ENCODE measurements at places on chromosomes 7 and 10.

DNA sequence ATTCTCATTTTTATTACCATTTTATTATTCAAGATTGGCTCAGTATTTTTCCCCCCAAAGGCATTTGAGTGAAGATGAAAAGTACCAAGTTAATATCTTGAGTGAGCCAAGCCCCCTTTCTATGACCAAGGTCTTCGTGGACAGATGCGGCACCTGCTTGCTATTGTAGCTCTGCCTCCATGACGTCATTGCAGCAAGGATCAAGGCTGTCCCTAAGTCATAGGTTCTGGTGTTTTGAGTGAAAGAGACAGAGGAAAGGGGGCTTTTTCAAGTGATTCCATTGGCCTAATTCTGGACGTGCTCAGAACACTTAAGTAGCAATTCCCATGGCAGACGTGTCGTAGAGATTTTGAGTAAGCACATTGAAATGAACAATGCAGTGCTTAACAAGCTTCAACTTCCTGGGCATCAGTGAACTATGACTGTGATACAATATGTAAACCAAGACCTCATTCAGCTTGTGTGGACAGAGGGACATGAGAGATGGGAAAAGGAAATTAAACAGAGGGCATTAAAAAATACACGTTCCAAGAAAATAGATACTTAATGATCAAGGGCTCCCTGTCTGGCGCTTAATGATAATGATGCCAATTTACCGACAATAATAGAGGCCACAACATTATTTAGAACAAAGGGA is 248.7 kb upstream of the NPVF start:
- no peak for DNase-seq

GRCh38 chr10:117004227-117005025 is 561 bp downstream of the SHTN1 start:
- DNase-seq = no peak

DNA sequence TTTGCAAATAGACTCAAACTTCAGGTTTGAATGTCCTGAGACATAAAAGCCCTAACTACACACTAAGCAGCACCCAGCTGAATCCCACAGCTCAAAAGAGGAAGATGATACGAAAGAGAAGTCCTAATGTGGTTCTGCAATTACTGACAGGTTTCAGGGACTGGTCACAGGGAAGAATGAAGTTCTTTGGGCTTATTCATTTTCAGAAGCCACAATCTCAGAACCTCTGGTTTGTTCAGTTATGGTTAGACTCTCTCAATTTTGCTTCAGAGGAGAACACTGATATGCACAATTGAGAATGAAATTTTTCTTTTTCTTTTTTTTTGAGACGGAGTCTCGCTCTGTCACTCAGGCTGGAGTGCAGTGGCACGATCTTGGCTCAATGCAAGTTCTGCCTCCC is 94.6 kb upstream of the FAM180A start:
- no peak for DNase-seq

DNA sequence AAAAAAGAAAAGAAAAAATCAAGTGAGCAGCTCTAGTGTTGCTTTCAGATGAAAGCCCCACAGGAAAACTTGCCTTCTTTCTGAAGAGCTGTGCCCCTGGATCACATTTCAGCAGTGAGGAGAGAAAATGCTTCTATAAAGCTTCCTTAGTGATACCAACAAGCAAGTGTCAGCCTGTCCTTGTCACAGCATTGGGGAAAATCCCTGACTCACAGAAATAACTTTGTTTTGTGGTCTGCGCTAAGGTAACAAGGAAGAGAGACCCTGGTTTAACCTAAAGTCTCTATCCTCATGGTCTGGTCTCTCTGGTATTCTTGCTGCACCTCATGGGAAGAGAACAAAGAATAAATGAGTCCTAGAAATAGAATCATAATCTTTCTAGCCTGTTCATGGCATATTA is 885.2 kb upstream of the SORCS1 start:
- DNase-seq = no peak

GRCh38 chr10:83990126-83990525 is 149.2 kb upstream of the GHITM start:
- no peak for DNase-seq

DNA sequence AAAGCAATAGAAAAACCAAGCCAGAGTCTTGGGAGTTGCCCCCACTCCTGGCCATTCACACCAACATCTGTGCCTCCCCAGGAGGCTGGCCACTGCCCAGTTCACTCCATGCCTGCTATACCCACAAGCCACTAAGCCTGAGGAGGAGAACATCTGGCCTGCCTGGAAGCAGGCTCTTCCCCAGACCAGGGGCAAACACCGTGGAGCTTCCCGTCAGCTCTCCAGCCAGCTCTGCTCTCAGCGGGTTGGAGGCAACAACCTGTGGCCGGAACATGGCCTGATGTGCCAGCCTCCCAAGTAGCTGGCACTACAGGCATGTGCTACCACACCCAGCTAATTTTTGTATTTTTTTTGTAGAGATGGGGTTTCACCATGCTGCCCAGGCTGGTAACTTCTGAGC is 9.1 kb upstream of the PTPRN2 start:
- DNase-seq = no peak

- DNase-seq = no peak
These were observed 71.4 kb downstream of the ITGB8 start for GRCh38 chr7:20401861-20402746.

GRCh38 chr10:98323221-98324164 is 55.5 kb upstream of the LOXL4 start:
- no peak for DNase-seq

DNA sequence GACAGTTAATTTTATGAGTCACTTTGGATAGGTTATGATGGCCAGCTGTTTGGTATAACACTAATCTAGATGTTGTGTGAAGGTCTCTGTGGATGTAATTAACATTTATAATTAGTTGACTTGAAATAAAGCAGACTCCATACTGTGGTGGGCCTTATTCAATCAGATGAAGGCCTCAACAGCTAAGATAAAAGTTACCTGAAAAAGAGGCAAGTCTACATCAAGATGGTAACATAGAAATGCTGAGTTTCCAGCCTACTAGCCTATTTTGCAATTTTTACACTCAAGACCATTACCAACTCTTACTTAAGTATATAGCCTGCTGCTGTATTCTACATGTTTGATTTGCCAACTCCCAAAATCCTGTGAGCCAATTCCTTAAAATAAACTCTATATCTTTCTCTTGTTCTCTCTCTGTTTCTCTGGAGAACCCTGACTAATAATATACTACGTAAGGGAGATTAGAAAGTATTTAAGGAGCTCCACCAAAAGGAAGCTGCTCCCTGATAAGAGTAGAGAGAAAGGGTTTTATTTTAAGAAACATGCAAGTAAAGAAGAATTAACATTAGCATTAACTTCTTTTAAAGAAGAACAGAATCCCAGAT is 42.7 kb downstream of the ZNF438 start:
- DNase-seq = no peak

DNA sequence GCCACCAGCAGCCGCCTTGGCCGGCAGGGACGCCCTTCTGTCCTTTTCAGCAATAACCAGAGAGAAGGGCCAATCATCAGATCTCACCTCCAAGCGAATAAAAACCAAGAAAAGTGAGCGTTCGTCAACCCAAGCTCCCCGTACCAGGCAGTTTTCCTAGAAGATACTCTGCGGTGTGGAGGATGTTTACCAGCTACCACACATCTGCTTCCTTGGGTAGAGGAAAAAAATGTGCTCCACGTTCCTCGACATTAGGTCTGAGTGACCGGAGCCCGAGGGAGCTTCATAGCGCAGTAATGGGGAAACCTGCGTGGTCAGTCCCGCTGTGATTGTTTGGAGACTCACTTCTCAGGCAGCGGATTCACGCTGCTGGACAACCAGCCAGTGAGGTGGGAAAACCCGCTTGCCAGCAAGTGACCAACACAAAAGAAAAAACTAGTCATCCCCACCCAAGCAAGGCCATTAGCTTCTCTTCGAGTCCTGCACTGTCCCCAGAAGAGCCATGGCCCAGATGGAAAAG is 73.0 kb downstream of the ZRANB1 start:
- DNase-seq = no peak

DNA sequence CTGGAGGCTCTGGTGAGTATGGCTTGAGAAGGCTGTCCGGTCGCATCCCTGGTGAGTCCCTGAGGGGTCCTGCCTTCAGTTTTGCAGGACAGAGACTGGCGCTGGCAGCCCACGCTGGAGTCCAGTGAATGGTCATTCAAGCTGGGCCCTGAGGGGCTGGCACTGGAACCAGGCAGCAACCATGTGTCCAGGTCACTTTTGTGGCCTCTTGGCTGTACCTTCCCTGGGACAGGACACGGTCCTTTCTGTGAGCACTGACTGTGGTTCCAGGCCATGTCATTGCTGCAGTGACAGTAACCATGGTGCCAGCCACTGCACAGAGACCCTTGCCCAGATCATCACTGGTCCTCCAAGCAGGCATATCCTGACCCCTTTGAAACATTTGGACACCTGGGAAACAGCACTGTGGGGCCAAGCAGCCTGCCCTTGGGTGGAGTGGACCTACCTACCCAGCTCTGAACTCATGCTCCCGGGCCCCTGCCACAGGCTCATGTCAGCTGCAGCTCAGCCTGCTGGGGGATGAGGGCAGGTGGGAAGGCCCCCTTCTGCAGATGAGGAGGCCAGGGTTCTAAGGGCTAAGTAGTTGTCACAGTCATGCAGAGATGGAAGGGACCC is 72.1 kb downstream of the ADCY1 start:
- no peak for DNase-seq

DNA sequence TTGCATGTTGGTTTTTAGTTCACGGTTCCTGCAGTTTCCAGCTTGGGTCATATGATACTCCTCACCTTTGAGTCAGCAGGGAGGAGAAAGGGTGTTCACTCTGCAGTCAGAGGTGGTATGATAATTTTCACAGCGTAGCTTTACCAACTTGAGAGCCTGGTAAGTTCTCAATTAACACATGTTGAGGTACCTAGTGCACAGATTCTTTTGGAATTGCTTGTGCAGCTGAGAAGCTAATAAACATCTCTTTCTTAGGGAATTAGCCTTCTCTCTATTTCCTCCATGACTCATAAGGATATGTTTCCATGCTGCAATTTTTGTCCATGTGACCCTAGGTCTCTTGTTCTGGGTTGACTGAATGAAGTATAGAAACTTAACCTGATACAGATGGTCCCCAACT is 166.6 kb downstream of the KIF20B start:
- DNase-seq = no peak

DNA sequence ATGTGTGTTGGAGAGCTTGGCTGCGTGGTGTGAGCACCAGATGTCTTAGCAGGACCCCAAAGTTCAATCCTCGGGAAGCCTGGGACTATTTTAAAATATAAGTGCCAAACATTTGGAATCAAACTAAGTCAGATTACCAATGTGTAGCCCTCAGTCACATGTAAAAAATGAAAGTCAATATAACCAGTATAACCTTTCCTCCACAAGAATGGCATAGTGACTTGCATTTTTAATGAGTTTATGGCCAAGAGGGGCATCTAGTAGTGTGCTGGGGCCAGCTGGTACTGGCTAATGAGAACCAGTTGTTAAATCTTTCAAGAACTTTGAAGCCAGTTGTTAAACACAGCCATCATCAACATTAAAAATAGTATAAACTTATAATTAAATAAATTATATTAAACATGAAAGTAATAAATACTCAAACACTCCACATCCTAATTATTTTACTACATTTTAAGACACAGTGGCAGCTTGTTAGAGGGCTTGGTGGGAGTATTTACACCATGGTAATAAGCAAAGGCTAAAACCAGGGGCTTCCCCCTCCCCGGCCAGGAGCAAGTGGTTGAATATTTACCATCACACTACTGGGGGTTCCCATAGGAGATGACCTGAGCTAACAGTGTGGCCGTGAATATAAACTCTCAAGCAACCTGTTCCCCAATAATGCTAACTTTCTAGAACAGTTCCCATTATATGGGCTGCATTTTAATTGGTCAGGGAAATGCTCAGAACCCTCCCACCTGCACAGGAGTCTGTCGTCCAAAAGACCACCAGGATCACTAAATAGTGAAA is 7.9 kb upstream of the FAM170B start:
- DNase-seq = no peak

DNA sequence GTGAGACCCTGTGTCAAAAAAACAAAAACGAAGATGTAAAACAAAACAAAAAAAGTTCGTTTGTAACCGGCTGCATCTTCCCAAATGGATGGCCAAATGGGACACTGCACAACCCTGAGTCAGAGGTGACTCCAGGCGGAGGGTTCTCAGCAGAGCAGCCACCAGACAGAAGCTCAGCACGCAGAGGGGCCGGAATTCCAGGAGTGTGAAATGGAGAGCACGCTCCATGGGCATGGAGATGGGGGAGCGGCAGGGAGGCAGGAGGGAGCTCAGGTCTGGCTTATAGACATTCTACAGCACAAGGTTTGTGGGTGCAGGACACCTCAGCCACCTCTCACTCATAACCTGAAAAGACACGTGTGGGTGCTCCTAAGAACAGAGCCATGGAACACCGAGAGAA is 227.0 kb downstream of the MAD1L1 start:
- DNase-seq = no peak

- no peak for DNase-seq
These were observed 2.7 kb upstream of the USP54 start for GRCh38 chr10:73593812-73594211.

DNA sequence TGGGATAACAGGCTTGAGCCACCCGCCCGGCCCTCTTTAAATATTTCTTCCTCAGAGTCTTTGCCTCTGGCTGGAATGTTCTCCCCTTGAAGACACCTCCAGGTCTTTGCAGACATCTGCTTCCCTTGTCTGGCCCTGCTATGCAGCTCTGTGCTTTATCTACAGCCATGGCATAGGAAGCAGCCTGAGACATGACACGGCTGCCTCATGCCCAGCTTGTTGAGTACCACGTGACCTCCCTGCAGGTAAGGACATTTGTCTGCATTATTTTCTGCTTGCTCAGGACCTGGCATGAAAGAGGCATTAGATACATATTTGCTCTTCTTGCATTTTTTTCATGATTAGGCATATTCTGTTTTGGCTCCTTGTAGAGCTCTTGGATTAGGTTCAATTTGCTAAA is 113.8 kb upstream of the KLF6 start:
- no peak for DNase-seq

GRCh38 chr7:129354428-129355157 is 79.6 kb upstream of the STRIP2 start:
- no peak for DNase-seq

- no peak for DNase-seq
These were observed 161.8 kb downstream of the ETV1 start for GRCh38 chr7:13827716-13828115.

DNA sequence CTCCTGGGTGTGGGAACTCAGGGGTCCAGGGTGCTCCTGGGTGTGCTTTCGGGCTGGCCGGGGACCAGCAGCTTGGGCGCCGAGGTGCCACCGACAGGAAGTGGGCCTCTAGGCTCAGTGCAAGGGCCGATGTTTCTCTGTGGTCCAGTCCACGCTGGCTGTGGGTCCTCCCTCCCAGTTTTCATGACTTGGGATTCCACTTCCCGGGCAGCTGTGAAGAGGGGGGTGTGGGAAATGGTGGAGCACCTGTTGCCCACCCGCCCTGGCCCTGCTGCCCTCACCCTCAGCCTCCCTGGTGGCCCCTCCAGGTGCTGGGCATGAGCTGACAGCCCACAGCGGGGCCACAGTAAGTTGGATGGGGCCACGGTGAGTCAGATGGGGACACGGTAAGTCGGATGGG is 58.5 kb downstream of the NKX6-2 start:
- no peak for DNase-seq

- DNase-seq = no peak
These were observed 100.1 kb downstream of the DNAJB6 start for GRCh38 chr7:157436763-157437480.
